ENCODE measurements at places on chromosomes 3 and 15.

GRCh38 chr15:101056366-101057334 is 137.5 kb downstream of the LRRK1 start:
- peak; percentile 26 for DNase-seq

GRCh38 chr15:58515807-58516206 is 84.0 kb downstream of the LIPC start:
- DNase-seq = peak; percentile 34

GRCh38 chr15:48289628-48290027 is 41.6 kb upstream of the DUT start:
- DNase-seq = no peak

DNA sequence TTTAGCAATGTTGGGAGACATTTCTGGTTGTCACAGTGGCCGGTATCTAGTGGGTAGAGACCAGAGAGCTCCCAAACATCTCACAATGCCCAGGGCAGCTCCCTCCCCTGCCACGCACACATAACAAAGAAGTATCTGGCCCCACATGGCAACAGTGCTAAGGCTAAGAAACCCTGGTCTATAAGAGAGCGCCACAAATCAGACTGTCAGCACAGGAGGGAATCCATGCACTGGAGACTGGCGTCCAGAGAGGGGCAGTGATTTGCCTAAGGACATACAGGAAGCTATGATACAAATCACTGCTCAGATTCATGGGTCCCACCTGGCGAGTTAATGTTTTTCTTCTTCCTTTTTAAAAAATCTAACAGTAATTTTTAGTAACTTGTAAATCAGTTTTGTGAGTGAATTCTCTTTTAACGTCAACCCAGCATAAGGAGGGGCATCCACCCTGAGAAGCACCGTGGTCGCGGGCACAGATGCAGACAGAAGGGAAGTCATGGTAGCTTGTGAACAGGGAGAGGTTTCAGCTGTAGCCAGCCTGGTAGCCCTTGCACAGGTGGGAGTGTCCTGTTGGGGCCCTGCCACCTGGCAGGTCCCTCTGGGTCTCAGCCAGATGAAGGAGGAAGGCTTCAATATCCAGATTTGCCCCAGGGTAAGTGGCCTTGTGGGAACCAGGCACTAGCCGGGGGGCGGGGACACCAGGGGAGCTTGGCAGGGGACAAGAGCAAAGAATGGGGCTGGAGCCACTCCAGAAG is 8.7 kb downstream of the ISG20 start:
- no peak for DNase-seq

DNA sequence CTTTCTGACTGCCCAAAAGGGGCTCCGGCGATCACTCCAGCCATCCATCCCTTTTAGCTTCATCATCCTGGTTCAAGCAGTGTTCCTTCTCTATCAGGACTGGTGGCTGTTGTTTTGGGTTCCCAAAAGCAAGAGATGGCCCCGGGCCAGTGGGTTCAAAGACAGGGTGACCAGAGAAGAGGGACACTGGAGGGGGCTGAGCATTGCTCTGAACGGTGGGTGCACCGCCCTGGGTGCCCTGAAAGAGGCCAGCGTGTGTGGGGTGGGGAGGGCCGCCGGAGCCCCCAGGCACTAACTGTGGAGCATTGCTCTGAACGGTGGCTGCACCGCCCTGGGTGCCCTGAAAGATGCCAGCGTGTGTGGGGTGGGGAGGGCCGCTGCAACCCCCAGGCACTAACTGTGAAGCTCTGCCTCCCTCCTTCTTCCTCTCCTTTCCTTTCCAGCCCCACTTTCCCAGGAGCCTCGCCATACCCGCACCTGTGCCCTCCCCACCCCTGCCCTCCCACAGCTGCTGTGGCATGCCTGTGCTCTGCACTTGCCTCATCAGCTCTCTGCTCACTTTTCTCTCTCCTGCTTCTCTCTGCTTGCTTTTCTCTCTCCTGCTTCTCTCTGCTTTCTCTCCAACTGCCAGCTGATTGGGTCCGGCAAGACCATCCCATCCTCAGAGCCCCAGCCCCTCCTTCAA is 37.4 kb upstream of the OR4F6 start:
- no peak for DNase-seq

All from hematopoietic multipotent progenitor cell treated with erythropoietin and hydrocortisone succinate and interleukin-3 and kit ligand, for 4 days (in vitro differentiated cells).